Vagina (tissue), 2 donors: ENCODE measurements at places on chromosomes 1 and 21.

DNA sequence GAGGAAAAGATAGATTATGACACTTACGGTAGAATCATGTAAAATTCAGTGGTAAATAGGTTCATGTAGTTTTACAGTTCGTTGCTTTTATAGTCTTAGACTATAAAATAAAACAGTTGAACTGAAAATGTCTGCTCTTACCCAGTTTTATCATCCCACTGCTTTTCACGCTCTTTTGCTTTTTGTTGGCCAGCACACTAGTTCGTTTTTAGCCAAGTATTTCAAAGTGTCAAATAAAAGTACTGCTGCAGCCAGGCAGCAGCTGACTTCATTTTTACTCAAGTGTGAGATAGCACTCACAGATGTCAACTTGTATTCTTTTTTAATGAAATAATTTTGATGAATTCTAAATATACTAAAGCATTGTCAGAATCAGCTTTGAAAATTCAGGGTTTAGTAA lies 18.5 kb upstream of the BTG3 start:
- DNase-seq: no peak

GRCh38 chr1:207811319-207811718 lies 59.5 kb downstream of the CD46 start:
- DNase-seq: no peak

DNA sequence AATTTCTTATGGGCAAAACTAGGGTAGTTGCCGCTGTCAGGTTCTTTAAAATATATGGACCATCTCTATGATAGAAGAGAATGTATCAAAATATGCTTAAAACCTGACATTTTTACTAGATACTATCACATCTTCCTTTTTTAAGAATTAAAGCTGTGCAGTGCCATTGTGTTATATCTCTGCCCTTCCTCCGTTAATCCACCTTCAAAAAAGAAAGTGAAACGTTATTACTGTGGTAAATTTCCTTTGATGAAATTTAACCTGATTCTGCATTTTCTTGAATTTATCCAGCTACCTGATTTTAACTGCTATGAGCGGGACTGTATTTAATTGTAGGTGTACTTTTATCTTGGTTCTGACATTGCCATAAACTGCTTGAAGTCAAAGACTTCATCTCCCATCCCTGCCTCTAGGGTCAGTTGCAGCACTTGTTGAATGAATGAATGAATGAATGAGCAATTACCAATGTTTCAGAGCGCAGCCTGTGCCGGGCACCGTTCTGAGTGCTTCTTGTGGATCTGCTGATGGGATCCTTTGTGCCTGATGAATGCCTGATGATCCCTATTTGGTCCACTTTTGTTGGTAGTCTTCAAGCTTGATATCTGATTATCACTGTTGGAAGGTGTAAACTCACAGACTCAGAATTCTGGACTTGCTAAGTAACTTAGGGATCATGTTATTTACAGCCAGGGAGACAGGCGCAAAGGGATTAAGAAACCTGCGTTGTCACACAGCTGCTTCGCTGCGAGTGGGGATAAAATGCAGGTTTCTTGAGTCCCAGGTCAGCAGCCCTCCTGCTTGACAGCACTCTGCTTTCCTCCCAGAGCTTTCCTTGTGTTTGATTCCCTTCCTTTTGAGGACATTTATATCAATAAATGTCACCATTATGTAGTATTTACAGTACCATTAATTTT lies 30.1 kb downstream of the SMYD2 start:
- no peak for DNase-seq

GRCh38 chr1:41626616-41627375 lies 142.3 kb upstream of the EDN2 start:
- DNase-seq: no peak

DNA sequence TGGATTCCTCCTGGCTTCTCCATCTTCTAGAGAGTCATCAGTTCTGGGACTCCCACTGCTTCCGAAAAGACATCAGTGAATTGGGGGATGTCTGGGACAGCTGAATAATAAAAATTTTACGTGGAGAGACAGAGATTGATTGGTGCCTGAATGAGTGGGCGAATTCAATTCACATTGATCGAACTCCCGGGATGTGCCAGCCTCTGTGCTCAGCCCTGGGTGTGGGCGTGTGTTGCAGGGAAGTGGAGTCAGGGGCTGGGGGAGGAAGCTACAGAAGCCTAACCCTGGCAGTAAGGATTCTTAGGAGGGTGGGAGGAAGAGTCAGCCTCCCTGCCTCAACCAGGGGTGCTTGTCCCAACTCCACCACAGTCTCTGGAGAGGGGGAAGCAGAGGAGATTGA lies 18.0 kb upstream of the STUM start:
- no peak for DNase-seq

- no peak for DNase-seq
Observed at GRCh38 chr21:40512590-40512989, 334.4 kb downstream of the DSCAM start.

GRCh38 chr1:93007941-93008577 lies 46.8 kb upstream of the DIPK1A start:
- no peak for DNase-seq

DNA sequence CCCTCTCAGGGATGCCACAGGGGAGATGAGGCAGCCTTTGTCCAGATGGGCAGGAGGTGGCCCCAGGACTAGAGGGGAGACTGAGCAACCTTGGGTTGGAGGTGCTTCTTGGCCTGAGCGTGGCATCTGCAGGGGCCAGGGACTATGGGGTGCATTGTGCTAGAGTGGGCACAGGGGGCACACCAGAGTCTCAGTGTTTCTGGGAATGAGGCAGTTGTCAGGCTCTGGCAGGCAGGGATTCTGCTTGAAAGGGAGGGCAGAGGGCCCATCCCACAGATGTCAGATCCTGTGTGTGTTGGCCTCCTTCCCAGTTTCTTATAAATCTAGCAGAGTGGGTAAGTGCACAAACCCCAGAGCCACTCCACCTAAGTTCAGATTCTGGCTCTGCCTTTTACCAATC lies 13.7 kb downstream of the LGR6 start:
- DNase-seq: no peak

- peak; percentile 37 for DNase-seq
Observed at GRCh38 chr1:13892671-13893325, 192.8 kb downstream of the PRDM2 start.

DNA sequence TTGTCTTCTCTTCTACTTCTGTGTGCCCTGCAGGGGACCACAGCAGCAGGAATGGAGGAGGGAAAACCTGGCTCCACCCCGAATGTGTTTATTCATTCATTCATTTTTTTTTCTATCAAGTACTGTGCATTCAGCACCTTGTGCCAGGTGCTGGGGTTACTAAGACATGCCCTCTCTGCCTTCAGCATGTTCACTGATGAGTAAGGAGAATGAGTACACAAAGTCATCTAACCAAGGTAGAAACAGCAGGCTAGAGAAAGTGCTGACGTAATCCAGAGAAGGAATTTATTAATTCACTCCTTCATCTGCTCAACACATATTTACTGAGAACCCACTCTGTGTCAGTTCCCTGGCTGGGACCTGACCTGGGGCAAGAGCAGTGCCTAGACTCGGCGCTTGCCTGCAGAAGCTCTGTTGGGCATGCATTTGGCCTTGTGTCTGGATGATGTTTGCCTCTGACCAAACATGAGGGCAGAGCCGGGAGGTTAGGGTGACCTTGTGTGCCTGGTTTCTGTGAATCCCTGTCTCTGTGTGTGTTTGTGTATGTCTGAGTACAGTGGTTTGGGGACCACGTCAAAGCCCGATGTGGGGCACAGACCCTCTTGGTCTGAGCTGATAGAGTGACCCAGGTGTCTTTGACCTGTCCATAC lies 3.3 kb upstream of the MYOG start:
- peak; percentile 34 for DNase-seq

GRCh38 chr1:95382000-95382786 lies 148.2 kb downstream of the RWDD3 start:
- no peak for DNase-seq

- DNase-seq: no peak
Observed at GRCh38 chr1:237542525-237543418, 347.9 kb downstream of the ZP4 start.

- no peak for DNase-seq
Observed at GRCh38 chr1:88009916-88010315, 674.2 kb upstream of the PKN2 start.

DNA sequence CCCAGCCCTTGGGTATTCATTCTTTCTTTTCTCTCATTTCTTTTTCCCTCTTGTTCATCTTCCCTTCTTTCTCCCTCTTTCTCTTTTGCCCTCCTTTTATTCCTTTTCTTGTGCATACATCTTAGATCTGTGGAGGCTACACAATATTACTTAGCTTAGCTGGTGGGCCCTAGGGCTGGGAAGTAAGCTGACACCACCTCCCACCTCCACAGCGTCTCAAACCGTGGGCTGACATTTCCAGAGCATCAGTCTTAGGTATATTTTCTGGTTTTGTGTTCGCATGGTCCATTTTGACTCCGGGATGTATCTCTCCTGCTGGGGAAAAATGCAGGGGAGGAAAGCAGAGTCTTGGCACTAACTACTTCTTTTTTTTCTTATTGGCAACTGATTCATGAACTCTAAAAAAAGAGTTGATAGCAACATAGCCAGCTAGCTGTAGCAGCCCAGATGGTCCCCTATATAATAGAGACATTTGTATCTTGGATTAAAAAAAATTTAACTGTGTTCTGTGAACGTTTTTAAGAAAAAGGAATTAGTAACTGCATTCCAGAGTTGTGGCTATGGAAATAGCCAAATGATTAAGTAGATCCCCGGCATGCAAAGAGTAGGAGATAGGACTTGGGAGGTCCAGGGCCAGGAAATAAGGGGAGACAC lies 15.5 kb downstream of the CNIH3 start:
- no peak for DNase-seq

- no peak for DNase-seq
Observed at GRCh38 chr1:157695417-157695816, 5.2 kb downstream of the FCRL3 start.

GRCh38 chr1:196651637-196652215 lies at the start of gene CFH:
Gene CFH, plus strand, starts transcription at chr1:196652043. Its CDS starts 75 bp downstream, at chr1:196652118.
- no peak for DNase-seq

GRCh38 chr1:119367432-119368124 lies 1.0 kb upstream of the HAO2 start:
- no peak for DNase-seq

- DNase-seq: peak; percentile 42
Observed at GRCh38 chr1:25610822-25611630, 5.6 kb upstream of the MAN1C1 start.

GRCh38 chr21:40752125-40752524 lies 94.8 kb downstream of the DSCAM start:
- DNase-seq: no peak

- DNase-seq: no peak
Observed at GRCh38 chr1:150080784-150081183, 13.2 kb downstream of the VPS45 start.
